ENCODE measurements at places on chromosomes 11 and 22.
A peak's percentile ranks its signal among the peaks of the same experiment; 100 is the strongest.

- DNase-seq: no peak
Observed at GRCh38 chr11:102420547-102420946, 32.0 kb downstream of the TMEM123 start.

DNA sequence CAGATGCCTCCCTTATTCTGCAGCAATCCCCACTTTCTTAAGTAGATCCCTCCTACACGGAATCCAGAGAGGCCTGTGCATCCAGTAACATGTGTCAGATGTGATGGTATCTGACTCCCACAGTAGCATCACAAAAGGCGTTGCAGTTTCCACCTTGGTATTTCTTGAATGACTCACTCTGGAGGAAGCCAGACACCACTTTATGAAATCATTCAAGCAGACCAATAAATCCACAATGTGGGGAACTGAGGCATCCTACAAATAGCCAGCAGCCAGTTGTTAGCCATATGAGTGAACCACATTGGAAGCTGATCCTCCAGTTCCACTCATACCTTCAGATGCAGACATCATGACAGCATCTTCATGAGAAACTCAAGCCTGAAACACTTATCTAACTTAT is 798.1 kb downstream of the OPCML start:
- no peak for DNase-seq

DNA sequence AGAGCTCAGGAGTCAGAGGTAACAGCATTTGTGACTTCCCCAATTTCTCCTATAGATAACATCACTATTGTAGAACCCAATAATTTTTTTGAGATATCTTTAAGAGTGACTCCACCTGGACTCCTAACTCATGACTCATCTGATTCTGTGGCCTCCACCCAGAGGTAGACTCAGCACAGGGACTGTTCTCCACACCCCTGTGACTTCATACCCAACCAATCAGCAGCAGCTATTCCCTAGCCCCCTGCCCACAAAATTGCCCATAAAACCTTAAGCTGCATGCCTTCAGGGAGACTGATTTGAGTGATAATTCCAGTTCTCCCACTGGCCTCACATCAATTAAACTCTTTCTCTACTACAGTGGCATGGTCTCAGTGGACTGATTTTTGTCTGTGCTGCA is 475.4 kb upstream of the FAT3 start:
- no peak for DNase-seq

DNA sequence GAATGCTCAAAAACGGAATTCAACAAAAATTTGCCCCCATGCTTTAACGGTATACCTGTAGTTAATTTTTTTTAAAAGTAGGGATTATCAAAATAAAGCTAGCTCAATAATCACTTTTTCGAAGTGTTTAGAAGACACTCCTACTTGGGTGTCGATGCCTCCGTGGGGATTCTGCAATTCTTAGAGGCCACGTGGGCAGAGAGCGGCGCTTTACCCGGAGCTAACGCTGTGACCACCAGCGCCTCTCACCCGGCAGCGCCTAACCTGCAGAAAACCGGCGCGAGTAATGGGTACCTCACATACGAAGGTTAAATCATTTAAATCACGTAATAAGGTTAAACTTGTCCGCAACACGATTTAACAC is 583 bp downstream of the TAF1D start:
- DNase-seq: peak; percentile 63

DNA sequence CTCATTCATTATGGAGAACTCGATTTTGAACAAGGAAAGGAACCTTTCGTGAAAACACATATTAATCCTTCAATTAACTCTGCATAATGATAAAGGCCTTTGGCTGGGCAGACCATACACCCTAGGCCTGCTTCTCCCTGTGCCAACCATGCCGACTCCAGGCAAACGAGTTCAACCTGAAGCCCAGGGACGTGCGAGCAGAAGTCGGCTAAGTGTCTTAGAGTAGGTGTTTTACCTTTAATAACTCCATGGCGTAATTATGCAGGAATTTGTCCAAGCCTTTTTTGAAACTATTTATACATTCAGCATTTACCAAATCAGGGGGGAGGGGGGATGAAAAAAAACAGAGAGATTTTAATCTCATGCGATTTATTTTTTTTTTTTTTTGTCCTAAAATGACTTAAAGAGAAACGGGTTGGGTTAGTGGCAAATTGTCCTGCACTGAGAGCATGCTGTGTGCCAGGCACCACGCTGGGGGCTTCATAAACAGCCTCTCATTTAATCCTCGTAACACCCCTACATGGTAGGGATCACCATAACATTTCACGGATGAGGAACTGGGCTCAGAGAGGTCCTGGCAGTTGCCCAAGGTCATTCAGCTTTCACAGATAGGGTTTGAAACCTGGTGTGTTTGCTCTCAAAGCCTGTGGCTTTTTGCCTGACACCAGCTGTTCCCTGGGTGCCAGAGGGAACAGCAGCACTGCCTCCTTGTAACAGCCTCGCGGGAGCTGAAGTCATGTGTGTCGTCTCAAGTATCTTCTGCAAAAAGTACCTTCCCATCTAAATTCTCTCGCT is 423.9 kb downstream of the MN1 start:
- no peak for DNase-seq

GRCh38 chr11:22670830-22671229 is 4.4 kb downstream of the GAS2 start:
- no peak for DNase-seq

Data from activated CD4-positive, CD25-positive, alpha-beta regulatory T cell treated with anti-CD3 and anti-CD28 coated beads, Interleukin-2, amount 50 U/mL, for 72 hours (primary cell).